ENCODE measurements at places on chromosomes 1 and 21. TPM values are rescaled to one million over a fixed set of nuclear protein-coding genes. Genes with fewer than 3 reads are reported as not detected.

CYP4A22 gene
- total RNA-seq = 2.6 TPM

GRCh38 chr21:31173881-31174555 is 135.7 kb upstream of the KRTAP19-8 start:
- no peaks in the 10 kb centered on the region for H3K27me3 ChIP-seq
- H3K4me1 ChIP-seq = peaks cover 5% of the 10 kb centered on the region
- no peak for DNase-seq
- peak overlapping the region; percentile 2 for H3K27ac ChIP-seq
- no peak overlapping the region for H3K4me3 ChIP-seq

GRCh38 chr1:28156821-28157220 is 19.7 kb downstream of the PTAFR start:
- no peak overlapping the region for H3K4me3 ChIP-seq
- H3K36me3 ChIP-seq = no peaks in the 10 kb centered on the region
- no peaks in the 10 kb centered on the region for H3K27me3 ChIP-seq
- no peak overlapping the region for H3K27ac ChIP-seq

GRCh38 chr1:235317168-235317567 is 10.8 kb downstream of the ARID4B start:
- peaks cover 13% of the 10 kb centered on the region for H3K4me1 ChIP-seq
- no peak overlapping the region for H3K27ac ChIP-seq
- no peak overlapping the region for H3K4me3 ChIP-seq
- no peak for DNase-seq

SLC1A7 gene
- not detected for total RNA-seq

SLAMF1 gene
- 1.2 TPM for total RNA-seq

CD1E gene
- total RNA-seq = not detected

DNA sequence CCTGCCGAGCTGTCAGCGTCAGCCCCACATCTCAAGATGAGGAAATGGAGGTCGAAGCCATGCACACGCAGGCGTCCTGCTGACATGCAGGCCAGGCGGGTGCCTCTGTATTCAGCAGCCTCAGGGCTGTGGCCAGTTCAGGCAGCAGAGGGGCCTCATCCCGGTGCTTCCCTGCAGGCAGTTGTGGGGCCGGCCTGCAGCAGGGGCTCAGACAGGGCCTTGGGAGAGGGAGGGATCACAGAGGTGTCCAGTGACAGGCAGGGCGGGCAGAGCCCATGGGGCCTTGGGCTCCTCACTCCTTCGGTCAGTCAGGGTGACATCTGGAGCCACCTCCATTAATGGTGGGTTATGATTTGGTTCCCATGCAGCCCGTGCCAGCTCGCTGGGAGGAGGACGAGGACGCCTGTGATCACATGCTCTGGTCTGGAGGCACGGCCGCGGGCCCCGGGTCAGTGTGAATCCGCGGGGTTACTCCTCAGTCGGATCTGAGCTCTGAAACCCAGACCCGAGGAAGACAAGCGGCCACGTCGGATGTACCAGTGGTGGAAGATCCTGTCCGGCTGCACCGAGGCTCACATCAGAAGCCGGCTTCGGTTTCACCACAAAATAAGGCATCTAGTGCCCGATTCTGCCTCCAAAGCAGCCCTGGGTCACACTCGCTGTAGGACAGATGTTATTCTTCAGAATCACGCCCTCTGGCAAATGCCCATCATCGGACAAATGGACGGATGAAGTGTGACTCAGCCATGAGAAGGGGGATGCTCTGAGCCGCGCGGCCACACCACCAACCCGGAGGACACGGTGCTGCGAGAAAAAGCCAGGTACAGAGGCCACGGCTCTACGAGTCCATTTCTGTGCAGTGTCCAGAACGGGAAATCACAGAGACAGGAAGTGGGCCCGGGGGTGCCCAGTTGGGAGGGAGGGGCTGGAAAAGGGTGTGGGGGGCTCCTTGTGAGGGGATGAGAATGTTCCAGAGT is 33.4 kb downstream of the KRTAP10-1 start:
- no peak overlapping the region for H3K4me3 ChIP-seq
- no peaks in the 10 kb centered on the region for H3K27me3 ChIP-seq
- DNase-seq = no peak

KMO gene
- total RNA-seq = 1.4 TPM

- H3K4me1 ChIP-seq = peaks cover 49% of the 10 kb centered on the region
- peak overlapping the region; percentile 88 for H3K27ac ChIP-seq
- no peaks in the 10 kb centered on the region for H3K36me3 ChIP-seq
- peak overlapping the region; percentile 40 for H3K4me3 ChIP-seq
- DNase-seq = peak; percentile 32
- H3K27me3 ChIP-seq = no peaks in the 10 kb centered on the region
Observed at GRCh38 chr1:87684194-87684593, 355.5 kb downstream of the LMO4 start.

- no peaks in the 10 kb centered on the region for H3K27me3 ChIP-seq
- H3K27ac ChIP-seq = peak overlapping the region; percentile 34
- DNase-seq = peak; percentile 60
- no peaks in the 10 kb centered on the region for H3K4me1 ChIP-seq
- no peaks in the 10 kb centered on the region for H3K36me3 ChIP-seq
Observed at GRCh38 chr21:35232545-35233176, 183.6 kb upstream of the RUNX1 start.

PEAR1 gene
- total RNA-seq = 6.1 TPM

RIMS3 gene
- total RNA-seq = 1.0 TPM

DNA sequence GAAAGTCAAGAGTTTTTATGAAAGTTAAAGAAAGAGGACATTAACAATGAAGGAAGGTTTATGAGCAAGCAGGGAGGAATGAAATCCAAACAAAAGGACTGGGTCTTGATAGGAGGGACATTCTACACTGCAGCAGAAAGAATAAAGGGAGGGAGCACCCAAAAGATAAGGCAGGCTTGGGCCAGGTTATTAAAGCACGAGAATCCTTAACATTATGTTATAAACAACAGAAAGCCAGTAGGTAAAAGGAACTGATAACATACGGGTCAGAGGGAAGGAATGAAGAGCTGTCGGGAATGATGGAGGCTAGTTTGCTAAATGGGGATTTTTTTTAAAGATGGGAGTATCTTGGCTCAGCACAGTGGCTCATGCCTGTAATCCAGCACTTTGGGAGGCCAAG is 19.4 kb downstream of the LPGAT1 start:
- H3K27me3 ChIP-seq = no peaks in the 10 kb centered on the region
- H3K27ac ChIP-seq = no peak overlapping the region
- no peak for DNase-seq
- H3K4me1 ChIP-seq = no peaks in the 10 kb centered on the region
- no peak overlapping the region for H3K4me3 ChIP-seq
- no peaks in the 10 kb centered on the region for H3K36me3 ChIP-seq

- no peak overlapping the region for H3K27ac ChIP-seq
- H3K27me3 ChIP-seq = no peaks in the 10 kb centered on the region
- H3K4me1 ChIP-seq = peaks cover 5% of the 10 kb centered on the region
- H3K36me3 ChIP-seq = no peaks in the 10 kb centered on the region
- no peak for DNase-seq
Observed at GRCh38 chr1:47184822-47185677, 4.8 kb downstream of the PDZK1IP1 start.

GRCh38 chr1:16208270-16208987 is 4.0 kb downstream of the ARHGEF19 start:
- no peaks in the 10 kb centered on the region for H3K36me3 ChIP-seq
- H3K4me3 ChIP-seq = no peak overlapping the region
- H3K27me3 ChIP-seq = no peaks in the 10 kb centered on the region
- no peak overlapping the region for H3K27ac ChIP-seq
- peaks cover 29% of the 10 kb centered on the region for H3K4me1 ChIP-seq

DNAJC11 gene
- 47.9 TPM for total RNA-seq

SLAMF9 gene
- total RNA-seq = not detected

VN1R5 gene
- not detected for total RNA-seq

DNA sequence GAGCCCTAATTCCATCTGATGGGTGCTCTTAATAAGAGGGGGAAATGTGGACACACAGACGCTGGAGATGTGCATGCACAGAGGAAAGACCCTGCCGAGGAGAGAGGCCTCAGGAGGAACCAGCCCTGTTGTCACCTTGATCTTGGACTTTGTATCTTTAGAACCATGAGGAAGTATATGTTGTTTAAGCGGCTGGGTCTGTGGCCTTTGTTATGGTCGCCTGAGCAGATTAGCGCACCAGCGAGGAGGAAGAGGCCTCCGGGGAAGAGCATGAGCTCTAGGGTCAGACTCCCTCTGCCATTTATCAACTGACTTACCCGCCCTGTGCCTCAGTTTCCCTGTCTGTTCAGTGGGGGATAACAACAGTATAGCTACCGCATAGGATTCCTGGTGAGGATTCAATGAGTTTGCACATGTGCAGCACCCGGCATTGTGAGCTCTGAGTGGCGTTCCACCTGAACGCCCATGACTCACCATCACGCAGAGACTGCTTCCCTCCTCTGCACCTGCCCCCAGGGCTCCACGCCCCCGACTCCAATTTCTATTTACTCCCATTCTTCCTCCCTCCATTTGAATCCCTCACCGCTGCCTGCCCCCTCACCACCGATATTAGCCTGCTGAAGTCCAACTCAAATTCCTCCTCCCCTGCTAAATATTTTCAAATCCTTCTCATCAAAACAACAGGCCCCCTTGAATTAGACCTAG is 67.2 kb downstream of the ATP5PO start:
- no peaks in the 10 kb centered on the region for H3K36me3 ChIP-seq
- no peak overlapping the region for H3K27ac ChIP-seq
- no peaks in the 10 kb centered on the region for H3K27me3 ChIP-seq
- H3K4me3 ChIP-seq = no peak overlapping the region
- no peak for DNase-seq

DNA sequence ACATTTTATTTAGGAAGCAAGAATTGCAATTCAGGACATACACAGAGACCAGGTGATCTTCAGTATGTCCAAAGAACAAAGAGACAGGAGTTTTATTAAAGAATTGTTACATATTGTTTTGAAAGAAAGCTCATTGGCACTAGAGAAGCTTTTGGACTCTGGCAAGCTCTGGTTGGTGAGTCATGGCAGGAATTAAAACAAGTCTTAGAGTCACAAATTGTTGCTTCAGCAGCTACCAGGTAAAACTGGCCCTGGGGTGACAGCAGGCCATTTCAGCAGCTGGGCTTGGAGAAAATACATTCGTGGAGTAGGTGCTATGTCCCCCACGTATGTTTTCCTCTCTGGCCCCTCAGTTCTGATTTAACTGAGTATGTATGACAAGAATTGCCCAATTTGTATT is 58.8 kb downstream of the MAP3K21 start:
- H3K4me3 ChIP-seq = no peak overlapping the region
- no peak for DNase-seq
- H3K27me3 ChIP-seq = no peaks in the 10 kb centered on the region
- H3K4me1 ChIP-seq = peaks cover 4% of the 10 kb centered on the region
- no peak overlapping the region for H3K27ac ChIP-seq

DNA sequence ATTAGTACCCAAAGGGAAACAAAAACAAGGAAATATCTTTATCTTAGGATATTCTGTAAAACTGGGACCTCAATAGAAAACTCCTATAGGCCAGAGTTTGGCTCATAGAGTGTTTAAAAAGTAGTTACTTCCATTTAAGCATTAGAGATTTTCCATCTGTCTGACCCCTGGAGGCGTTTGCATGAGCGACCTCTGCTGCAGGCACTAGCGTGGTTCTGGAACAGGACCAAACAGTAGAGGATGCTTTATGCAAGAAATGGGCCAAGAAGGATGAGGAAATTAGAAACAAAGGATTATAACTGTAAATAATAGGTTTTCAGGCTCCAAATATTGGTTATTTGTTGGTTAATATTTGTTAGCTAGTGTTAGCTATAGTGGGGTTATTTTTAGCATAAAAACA is 5.7 kb downstream of the ZBTB40 start:
- no peak for DNase-seq
- H3K36me3 ChIP-seq = no peaks in the 10 kb centered on the region
- no peaks in the 10 kb centered on the region for H3K27me3 ChIP-seq
- no peak overlapping the region for H3K4me3 ChIP-seq
- H3K4me1 ChIP-seq = peaks cover 32% of the 10 kb centered on the region
- no peak overlapping the region for H3K27ac ChIP-seq

DNA sequence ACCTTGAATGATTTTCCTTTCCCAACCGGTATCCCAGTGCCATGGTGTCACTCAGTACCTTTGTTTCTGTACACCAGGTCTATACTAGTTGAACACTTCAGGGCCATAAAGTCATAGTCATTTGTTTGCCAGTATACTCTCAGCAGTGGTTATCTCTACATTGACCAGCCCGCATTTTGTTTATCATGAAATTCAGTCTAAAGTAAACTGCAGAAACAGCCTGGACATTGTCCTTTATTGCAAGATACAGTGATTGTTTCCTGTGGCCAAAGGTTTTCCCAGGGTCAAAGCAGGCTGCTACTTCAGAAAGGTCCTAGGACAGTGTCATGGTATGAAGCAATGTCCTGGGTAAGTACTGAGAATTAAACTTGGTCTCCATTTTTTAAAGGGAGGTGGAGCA is 407.4 kb downstream of the RWDD3 start:
- peaks cover 5% of the 10 kb centered on the region for H3K4me1 ChIP-seq
- no peak overlapping the region for H3K27ac ChIP-seq
- H3K27me3 ChIP-seq = no peaks in the 10 kb centered on the region
- no peaks in the 10 kb centered on the region for H3K36me3 ChIP-seq

DNA sequence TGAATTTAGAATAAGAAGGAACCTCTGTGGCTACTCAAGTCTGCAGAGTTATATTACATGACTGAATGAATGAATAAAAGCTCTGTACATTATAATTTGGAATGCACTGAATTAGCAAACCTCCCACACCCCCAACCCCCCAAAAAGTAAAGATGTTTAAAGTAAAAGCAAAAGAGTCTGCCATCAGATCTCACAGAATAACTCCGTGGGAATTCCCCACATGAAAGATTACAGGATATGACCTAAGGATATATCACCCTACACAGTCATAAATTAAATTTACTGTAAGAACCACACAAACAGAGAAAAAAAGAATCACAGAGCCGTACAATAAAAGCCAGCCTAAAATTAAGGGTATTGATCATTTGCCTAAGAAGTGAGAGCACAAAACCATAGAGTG is 587.3 kb downstream of the PTPRC start:
- no peak overlapping the region for H3K27ac ChIP-seq
- no peaks in the 10 kb centered on the region for H3K4me1 ChIP-seq
- H3K4me3 ChIP-seq = no peak overlapping the region
- H3K36me3 ChIP-seq = no peaks in the 10 kb centered on the region

BMP8B gene
- 5.5 TPM for total RNA-seq

RIPPLY3 gene
- total RNA-seq = 0.17 TPM

SEMA4A gene
- total RNA-seq = 1.4 TPM

CLCNKA gene
- total RNA-seq = 1.3 TPM

PTPN7 gene
- not detected for total RNA-seq

GRCh38 chr1:207873055-207873890 is 37.7 kb downstream of the CD34 start:
- DNase-seq = no peak
- H3K4me1 ChIP-seq = peaks cover 17% of the 10 kb centered on the region
- no peaks in the 10 kb centered on the region for H3K36me3 ChIP-seq

Measured in hepatocyte (in vitro differentiated cells).